ENCODE measurements at places on chromosomes 6 and 20.

DNA sequence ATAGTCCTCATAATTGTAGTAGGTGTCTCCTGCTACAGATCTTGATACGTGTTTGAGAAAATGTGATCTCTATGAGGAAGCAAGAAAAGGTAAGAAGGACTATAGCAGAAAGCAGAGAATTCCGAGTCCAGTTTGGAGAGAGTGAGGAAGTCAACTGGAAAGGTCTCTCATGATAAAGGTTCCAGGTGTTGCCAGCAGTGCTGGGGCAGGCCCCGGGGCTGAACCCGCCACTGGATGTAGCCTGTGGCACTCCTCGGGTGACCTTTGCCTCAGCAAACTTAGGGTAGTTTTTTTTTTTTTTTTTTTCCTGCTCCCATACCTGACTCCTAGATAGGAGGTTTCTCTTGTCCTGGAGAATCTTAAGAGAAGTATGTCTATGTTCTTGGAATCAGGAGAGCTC is 62.8 kb downstream of the FAM120B start:
- no peak for DNase-seq

GRCh38 chr6:169095153-169095552 is 158.5 kb downstream of the THBS2 start:
- DNase-seq, result no peak

- DNase-seq, result no peak
These were observed at the start of gene CST8 for GRCh38 chr20:23490817-23491216. TSS of gene CST8 (plus strand) at chr20:23491117. CDS start at chr20:23491668, 551 bp downstream.

- no peak for DNase-seq
These were observed 686 bp downstream of the COL12A1 start for GRCh38 chr6:75204959-75205775.

- no peak for DNase-seq
These were observed 123.7 kb upstream of the FOXQ1 start for GRCh38 chr6:1188199-1188598.

- DNase-seq, result no peak
These were observed 24.1 kb upstream of the RPS6KA2 start for GRCh38 chr6:166650824-166651807.

DNA sequence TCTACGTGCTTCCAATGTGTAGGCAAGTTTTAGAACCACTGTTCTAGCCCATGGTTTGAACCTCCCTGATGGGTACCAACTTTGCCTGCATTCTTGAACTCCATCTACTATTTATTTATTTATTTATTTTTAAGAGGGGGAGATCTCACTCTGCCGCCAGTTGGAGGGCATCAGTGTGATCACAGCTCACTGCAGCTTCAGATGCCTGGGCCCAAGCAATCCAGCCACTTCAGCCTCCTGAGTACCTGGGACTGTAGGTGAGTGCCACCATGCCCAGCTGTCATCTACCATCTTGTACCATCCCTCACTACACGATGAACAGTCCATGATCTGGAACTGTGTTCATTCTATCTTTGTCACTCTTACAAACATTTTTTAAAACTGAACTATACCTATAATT is 28.2 kb downstream of the HLA-F start:
- DNase-seq, result no peak

DNA sequence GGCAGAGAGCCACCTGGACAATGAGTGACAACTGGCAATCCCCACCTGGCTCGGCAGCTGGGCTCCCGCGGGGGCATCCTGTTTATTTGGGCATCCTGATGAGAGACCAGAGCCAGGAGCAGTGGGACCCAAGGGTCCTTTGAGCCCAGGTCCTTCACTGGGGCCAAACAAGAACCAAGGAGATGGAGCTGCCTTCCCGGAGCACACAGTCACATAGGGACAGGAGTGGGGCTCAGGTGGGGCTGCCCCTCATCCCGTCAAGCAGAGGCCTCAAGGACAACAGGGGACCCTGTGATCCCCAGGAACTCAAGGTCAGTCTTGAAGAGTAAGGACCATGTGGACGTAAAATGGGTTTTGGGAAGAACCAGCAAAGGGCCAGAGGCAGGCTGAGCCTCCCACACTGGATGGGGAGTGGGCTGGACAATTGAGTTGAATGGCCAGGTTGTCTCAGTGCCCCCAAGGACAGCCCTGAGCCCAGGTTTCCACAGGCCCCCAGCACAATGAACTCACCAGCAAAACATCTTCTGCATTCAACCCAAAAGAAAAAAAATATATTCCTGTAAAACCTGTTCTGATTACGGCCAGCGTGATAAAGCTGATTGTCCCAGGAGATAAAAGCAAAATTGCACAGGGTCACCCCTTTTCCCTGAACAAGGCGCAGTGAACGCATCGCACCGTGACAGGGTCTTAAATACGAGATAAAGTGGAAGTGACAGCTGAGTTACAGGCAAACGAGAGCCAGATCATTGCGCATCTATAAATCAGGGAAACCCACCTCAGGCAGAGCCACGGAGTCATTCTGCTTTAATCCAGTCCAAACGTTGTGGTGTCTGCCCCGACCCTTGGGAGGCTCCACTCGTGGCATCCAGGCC is 86.2 kb downstream of the ANKRD60 start:
- no peak for DNase-seq

DNA sequence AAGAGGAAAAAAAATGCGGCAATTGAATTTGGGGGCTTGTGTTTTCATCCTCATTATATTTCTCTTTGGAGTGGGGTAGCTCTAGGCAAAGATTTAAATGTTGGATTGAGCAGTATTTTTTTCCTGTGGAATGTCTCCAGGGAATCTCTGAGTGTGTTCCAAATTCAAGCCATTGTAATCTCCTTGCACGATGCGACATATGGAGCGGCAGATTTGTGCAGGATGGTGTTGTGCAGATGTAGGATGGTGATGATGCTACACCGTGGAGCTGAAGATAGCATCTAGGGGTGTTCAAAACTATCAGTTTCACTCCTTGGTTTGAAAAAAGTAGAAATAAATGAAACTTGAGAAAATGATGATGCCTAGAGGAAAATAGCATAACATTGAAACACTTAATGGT is 777.5 kb upstream of the EPHA7 start:
- no peak for DNase-seq

DNA sequence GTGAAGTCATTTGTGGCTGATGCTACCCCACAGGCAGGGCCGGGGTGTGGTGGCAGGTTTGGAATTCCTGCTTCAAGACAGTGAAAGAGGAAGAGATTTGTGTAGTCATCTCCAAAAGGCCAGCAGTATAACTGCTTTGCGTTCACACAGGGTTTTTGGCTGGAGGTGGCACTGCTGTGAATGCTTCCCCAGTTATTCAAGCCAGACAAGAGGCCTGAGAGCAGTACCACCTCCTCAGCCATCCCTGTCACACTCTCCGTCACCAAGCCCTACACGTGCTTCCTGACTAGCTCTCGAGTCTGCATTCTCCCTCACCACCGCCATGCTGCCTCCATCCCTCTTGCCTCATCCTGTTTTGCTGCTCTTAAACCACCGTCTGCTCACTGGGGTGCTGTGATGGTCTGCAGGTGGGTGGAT is 23.9 kb downstream of the ARMC2 start:
- no peak for DNase-seq

- no peak for DNase-seq
These were observed 78.6 kb downstream of the AIG1 start for GRCh38 chr6:143139239-143139784.

DNA sequence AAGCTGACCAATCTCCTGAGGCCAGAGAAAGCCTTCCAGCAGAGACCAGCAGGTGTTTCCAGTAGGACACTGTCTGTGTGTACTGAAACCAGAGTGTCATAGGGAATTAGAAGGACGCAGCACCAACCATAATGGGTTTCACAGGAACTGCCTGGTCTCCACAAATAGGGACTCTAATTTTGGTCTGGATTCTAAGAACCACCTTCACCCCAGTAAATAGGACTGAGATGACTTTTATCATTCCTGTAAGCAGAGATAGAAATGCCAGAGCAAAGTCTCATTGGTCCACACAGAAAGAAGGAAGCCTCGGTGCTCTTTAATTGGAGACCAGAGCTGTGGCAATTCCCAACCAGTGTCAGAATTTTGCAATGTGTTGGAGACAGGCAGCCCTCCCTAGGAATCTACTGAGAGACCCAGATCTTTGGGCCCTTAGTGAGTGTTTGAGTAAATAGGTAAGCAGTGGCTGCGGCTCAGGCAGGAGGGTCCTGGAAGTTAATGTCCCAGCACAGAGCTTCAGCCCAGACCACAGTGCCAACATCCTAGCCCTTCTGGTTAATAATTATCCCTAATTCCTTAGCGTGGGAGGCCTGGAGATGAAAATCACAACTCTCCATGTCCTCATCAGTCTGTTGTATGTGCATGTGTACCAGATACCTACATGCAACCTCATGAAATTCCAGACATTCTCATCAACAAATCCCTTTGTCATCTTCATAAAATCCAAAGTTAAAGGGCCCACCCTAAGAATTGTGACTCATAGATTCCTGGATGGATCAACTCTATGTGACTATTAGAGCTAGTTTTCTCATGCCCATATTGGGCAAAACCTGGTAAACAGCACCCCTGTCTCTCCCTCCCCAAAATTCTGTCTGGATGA is 81.2 kb downstream of the UNC5CL start:
- no peak for DNase-seq

DNA sequence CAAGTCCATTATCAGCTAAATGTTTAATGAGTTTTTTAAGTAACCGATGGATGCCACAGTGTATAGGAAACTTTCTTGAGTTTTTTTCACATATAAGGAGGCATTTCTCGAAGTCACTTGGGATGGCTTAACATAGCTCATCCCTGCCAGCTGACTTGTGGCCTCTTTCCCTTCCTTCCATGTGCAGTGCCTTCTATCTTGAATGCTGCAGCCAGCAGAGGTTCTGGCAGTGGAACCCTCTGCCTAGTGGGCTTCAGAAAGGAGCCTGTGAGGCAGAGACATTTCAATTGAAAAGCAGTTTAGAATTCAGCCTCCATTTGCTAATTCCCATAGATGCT is 51.9 kb downstream of the AKAP12 start:
- no peak for DNase-seq

GRCh38 chr6:47532981-47533585 is 55.5 kb downstream of the CD2AP start:
- no peak for DNase-seq

DNA sequence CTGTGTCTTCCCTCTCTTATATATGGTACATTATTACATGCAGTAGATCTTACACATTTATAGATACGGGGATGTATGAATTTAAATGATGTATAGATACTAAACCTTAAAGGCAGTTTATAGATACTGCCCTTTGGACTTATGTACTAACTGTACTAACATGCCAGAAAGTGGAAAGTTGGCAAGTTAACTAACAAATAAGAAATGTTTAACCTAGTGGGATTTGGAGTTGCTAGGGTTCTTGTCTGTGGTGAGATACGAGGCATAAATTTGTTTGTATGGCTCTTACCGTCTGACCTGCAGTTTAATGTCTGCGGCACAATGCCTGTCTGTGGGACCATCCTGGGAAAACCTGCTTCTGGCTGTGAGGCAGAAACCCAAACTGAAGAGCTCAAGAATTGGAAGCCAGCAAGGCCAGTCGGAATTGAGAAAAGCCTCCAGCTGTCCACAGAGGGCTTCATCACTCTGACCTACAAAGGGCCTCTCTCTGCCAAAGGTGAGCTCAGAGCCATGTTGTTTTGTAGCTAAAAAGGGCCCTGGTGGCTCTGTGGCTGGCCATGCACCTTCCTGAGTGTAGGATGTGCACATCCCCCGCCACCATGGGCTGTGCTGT is 62.9 kb upstream of the SLC22A1 start:
- no peak for DNase-seq

- no peak for DNase-seq
These were observed 16.9 kb upstream of the PPP1R3G start for GRCh38 chr6:5068153-5068751.

DNA sequence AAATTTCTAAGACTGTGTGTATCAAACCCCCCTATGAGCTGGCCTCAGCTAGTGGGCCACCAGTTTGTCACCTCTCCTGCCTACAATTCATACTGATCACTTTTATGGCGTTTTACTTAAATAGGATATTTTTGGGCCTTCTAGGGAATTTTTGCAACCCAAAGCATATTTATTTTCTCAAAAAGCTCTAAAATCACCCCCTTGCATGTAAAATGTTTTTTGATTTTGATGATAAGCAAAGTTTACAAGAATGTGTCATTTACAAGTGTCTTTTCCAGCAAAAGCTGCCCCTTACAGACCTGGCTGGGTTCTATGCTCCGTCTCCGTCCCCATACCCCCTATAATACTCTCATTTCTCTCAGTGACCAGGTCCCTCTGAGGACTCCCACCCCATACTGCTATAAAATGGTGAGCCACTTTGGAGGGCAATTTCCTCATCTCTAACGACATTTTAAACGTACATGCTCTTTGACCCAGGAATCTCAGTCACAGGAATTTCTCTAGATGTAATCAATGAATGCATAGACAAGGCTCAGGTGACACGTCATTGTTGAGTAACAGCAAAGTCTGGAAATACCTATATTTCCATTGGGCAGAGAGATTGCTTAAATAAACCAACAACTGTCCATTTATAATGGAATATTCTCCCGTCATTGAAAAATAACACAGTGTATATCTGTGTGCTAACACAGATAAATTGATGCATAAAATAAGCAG is 13.9 kb upstream of the OCSTAMP start:
- DNase-seq, result no peak

DNA sequence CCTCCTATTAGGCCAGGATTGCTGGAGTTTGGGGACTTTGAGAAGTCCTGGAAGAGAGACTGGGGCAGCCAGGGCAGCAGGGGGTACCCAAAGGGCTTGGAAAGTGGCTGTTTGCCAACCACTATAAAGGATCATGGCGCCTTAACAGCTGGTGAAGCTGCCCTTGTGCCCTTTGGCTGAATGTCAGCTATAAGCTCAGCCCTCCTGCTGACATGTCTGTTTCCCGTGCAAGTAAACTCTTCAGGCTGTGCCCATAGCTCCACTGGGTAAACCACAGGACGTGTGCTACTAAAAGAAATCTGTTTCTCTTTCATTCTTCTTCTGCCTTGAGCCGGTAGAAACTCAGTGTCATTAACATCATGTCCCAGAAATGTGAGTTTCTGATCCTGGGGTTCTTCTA is 97.3 kb downstream of the CAP2 start:
- no peak for DNase-seq

DNA sequence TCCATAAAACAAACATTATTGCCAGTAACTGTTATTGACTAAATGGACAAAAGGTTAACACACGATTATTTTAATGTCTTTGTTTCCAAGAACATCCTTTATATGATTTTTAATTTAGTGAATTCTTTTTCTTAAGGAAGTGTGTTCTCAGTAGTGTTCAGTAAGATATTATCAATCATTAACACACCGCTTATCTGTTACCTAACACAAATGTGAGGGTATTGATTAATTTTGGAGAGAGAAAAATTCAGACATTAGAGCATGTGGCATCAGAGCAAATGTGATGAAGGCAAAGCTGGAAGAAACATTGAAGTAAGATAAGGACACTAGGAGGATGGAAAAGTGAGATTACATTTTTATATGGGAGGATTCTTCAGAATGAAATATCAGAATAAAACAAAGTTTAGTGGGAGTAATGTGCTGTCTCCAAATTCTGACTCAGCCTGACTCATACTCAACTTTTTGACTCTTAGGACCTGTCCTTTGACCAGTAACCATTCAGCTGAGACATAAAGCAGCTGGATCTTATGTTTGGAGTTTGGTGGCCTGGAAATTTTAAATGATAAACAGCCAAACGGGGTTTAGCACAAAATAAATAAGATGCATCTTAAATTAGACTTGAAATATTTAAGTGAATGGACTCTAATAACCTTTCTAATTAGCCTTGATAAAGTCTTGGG is 348.6 kb downstream of the CD109 start:
- no peak for DNase-seq

All from iPS DF 19.7 (cell line).